ENCODE measurements at places on chromosomes 4 and X.

DNA sequence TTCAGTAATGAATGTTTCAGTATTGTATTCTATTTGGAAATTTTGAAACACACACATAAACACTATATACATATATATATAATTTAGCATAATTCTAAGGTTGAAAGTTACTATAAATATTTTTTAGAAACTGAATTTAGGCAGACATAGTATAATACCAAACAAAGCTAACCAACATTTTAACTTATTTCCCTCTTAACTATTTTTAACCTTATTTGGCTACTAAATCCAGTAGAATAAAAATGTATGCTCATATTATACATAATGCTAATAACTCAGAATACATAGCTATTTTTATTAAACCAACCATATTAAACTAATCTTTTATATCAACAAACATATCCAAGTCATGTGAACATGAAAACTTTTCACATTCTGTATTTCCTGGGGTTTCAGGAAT, 563.6 kb downstream of the ADGRL3 start:
- no peak for DNase-seq

DNA sequence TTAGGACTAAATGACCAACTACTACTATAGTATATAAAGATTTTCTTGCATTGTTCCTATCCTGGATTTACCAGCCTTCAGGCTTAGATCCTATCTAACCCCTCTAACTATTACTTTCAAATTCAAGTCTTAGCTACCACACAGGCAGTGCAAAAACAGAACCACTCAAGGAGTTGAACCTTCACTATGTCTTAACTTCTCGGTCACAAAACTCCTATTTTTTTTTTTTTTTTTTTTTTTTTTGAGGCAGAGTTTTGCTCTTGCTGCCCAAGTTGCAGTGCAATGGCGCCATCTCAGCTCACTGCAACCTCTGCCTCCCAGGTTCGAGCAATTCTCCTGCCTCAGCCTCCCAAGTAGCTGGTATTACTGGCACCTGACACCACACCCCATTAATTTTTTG, 6.3 kb upstream of the FAM200B start:
- peak; percentile 9 for DNase-seq

- no peak for DNase-seq
Observed at GRCh38 chr4:189974056-189974455, 33.4 kb downstream of the FRG1 start.

DNA sequence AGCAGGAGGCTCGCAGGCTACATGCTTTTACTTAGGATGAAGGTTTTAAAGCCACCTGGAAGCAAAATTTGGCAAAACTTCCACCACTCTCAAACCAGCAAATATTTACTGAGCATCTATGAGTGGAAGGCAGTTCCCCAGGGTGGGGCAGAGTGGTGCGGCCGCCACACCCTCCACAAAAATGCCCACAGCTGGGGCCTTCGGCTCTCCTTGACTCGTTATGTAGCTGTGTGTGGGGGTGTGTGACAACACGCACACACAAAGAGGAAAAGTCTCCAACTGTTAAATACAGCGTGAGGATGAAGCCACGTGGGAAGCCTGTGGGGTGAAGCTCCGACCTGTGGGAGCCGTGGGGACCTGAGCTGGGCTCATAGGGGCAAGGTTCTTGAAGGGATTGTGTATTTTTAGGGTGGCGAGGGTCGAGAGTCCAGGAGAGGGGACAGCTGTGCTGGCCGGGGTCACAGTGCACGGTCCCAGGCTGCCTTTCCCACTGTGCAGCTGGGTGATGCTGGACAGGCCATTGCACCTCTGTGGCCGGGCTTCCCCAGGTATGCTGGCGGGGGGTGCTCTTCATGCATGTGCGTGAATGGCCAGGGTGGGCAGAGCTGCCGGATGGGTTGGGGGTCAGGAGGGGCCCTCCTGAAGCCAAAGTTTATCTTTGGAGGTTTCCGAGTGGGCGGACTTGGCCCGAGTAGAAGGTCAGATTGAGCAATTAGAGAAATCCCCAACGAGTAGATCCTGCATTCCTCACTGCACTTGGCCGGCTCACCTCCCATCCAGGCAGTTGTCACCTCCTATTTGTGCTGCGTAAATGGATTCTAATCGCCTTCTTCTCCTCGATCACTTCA, 25.4 kb downstream of the SORCS2 start:
- DNase-seq = no peak

DNA sequence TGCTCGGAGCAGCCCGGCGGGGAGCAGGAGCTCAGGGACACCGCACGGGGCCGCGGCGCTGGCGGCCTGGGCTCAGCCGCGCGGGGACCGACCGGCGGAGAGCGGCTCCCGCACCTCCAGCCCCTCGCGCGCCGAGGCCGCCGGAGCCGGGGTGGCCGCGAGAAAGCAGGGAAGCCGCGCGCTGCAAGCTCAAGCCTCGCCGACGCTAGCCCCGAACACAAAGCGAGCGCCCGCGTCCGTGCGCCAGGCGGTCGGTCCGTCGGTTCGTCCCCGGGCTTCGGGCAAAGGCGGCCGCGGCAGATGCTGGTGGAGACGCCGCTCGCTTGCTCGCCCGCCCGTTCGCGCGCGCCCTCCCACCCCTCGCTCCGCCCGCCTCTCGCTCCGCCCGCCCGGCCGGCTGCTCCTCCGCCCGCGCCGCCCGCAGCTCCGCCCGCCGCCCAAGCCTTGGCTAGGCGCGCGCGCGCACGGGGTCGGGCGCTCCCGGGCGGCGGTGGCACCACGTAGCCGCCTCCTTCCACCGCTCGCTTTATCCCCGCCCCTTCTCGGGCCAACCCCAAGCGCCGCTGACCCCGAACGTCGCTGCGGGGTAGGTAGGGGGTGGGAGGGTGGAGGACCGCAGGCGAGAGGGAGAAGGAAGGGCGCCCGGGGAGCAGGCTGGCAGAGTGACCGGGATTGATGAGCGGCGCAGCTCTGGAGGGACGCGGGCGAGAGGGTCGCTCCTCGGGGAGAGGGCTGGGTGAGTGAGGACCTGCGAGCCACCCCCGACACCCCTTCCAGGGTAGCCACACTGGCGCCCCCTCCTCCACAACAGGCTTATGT, at the start of gene TSPAN5:
TSS of gene TSPAN5 (minus strand) at position 325 of the 819 bp plus-strand sequence.
- peak; percentile 82 for DNase-seq

DNA sequence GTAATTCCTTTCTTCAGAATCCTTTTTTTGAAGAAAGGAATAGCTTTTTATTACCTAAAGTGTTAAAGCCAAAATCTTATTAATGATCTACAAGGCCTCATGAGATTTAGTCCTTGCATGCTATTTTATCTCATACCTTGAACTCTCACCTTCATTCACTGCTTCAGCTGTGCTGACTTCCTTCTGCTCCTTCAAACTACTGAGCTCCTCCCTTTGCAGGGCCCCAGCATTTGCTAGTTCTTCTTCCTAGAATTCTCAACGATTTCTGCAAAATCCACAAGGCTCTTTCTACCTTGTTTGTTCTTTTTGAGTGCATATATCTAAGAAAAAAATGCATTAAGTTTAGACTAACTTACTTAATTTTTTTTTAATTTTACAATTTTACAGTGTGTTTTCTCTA, 619.5 kb downstream of the EPHA5 start:
- no peak for DNase-seq

DNA sequence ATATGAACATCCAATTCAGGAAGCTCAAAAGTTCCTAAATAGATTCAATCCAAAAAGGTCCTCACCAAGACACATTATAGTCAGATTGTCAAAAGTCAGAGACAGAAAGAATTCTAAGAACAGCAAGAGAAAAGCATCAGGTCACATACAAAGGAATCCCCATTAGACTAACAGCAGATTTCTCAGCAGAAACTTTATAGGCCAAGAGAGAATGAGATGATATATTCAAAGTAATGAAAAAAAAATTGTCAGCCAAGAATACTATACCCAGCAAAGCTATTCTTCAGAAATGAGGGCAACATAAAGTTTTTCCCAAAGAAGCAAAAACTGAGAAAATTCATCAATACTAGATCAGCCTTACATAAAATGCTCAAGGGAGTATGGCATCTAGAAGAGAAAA, 106.6 kb upstream of the SH3RF1 start:
- no peak for DNase-seq

DNA sequence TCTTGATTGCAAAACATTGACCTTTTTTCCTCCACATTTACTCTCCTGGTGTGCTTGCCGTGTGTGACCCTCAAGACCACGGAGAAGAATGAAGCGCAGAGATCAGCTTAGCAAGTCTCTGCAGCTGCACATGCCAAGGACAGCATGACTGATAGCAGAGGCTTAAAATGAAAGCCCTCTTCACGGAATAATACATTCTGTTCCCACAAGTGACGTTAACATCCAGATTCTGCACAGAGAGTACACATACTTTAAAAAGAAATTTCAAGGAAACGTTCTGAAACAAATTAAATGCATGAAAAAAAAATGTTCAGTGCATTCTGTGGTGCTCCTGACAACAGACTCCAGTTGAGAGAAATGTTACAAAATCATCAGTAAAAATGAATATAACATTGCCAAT, 60.9 kb downstream of the SLC7A11 start:
- no peak for DNase-seq

GRCh38 chr4:13547485-13548041, 3.3 kb upstream of the NKX3-2 start:
- DNase-seq = peak; percentile 46

GRCh38 chr4:143402776-143403552, 66.3 kb downstream of the GAB1 start:
- DNase-seq = peak; percentile 44

DNA sequence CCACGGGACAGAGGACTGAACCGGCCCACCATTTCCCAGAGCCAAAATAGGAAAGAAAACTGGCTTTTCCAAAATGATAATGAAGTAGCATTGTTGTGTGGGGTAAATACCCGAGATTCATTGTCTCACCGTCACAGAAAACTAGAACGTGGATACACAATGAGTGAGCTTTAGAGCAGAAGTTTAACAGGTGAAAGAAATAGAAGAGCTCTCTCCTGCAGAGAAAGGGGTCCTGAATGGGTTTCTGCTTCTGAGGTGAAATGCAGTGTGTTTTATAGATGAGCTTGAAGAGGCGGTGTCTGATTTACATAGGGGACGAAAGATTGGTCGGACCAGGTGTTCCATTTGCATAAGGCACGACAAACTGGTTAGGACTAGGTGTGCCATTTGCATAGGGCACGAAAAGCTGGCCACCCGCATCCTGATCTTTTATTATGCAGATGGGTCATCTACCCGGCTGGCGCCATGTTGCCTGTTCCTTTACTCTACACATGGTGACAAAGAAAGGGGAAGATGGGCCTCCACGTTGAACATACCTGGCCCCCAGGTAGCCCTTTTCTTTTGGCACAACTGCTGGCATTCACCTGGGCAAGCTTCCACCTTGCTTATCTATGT, 118.1 kb downstream of the ATXN3L start:
- DNase-seq = no peak

DNA sequence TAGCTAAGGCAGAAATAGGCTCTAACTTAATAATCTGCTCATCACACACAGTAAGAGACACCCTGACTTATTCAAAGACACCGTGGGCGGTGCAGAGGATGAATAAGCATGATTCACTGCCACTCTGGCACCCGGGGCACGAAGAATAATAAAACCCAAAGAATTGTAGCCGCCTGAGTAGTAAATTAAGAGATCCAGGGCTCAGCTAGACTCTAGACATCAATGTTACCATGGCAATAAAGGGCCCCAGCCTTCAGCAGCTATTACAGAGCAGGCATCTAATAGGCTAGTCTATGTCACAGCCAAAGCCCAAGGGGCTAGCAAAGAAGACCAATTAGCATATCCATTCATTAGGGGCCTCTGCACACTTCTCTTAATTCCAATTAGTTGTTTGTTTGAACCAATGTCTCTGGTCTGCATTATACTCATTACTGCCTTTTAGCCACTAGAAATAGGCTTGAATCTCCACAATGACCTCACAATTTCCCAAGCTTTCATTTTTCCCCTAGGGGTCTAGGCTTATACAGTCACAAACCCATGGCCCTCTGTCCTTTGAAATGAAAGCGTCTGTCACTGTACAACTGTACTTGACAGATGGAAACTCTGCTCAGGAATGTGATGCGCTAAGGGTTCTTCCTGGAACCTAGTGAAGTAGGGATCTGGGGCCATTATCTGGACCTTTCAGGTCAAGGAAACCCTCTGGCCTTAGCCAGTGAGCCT, 3.0 kb upstream of the ATP1B4 start:
- DNase-seq = no peak

DNA sequence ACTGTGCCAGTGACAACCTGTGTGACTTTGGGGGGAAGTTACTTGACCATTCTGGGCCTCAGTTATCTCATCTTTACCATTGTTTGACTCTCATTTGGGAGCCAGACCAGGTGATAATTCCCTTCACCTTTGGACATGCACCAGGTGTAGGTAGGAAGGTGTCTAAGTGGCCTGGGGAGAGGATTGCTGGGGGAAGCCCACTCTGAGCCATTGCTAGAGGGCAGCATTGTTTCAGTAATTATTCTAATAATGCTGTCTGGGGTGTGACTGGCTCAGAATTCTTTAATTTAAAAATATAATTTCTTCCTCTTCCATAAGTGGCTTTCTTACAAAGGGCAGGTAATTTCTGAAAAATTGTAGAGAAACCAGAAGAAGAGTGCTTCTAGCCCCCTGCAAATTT, 104.3 kb downstream of the RTL9 start:
- DNase-seq = no peak

GRCh38 chrX:15714529-15714928, 23.5 kb upstream of the CA5B start:
- no peak for DNase-seq

DNA sequence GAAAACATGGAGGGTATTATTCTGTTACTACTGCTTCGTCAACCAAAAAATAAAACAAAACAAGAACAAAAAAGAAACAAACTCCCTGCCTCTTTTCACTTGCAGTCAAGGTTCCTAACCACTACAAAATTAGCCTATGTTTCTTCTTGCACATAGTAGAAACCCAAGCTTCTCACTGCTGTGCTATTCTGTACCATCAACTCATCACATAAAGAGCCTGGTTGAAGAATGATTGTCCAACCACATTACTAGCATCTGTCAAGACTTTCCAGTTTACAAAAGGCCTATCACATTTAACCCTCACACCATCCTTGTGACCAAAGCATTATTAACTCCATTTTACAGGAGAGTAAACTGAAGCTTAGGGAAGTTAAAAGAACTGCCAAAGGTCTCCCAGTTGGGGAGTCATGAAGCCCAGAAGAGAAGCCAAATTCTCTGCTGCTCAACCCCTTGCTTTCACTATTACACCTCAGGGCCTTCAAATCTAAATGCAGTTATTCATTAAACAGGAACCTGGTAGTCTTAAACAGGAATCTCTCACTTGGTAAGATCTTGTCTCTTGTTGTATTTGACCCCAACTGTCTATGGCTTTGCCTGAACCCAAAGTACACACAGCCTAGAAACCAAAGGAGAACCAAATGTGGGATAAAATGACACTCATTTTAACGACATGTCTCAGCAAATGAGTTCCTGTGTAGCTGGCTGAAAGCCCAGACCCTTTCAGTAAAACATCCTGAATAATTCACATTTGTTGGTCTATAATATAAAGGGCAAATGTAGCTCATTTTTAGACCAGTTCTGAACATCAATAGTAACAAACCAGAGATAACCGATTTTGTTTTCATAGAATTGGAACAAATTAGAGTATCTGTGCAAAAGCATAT, 8.6 kb downstream of the F9 start:
- DNase-seq = no peak

DNA sequence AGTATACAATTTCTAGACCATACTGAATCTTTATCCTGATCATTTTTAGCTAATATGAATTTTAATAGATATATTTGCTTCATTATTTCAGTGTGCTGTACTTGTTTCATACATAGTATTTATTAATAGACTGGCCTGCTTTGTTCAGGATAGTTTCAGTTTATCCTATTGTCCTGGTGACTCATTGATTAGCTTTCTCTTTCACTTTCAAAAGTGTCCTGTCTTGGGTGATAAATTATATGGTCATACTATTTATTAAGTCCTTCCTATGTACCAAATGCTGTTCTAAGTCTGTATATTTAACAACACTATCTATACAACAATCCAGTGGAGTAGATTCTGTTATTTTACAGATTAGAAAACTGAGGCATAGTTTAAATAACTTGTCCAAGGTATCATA, 153.8 kb upstream of the RAPGEF2 start:
- DNase-seq = no peak
